ENCODE measurements at places on chromosomes 2 and 18.
A peak's percentile ranks its signal among the peaks of the same experiment; 100 is the strongest.

GRCh38 chr2:232437195-232437571 lies 18.8 kb upstream of the ALPI start:
- no peak for DNase-seq

DNA sequence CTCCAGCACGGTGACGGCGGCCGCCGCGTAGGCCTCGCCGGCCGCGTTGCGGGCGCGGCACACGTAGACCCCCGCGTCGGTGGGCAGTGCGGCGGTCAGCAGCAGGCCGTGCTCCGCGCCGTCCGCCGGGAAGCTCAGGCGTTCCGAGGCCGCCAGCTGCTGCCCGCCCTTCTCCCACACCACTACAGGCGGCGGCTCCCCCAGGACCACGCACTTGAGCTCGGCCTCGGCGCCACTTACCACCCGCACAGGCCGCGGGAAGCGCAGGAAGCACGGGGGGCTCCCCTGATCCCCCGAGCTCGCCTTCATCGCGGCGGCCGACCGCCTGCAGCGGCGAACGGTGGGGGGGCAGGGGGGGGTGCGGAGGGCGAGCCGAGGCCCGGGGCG lies 422 bp downstream of the OBSL1 start:
- no peak for DNase-seq

DNA sequence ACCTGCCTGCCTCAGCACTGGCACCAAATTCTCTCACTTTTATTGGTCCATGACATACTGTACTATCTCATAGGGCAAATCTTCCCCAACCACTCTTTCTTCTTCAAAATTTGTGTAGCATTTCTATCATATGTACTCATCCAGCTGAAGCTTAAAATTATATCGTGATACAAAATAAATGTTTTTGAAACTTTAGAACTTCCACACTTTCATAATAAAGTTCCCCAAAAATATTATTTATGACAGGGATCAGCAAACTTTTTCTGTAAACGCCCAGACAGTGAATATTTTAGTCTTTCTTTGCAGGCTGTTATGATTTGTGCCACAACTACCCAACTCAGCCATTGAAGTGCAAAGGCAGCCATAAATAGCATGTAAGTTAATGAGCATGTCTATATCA lies 76.2 kb upstream of the POU3F3 start:
- DNase-seq = no peak

- DNase-seq = no peak
These were observed 279.0 kb upstream of the STON1 start for GRCh38 chr2:48250943-48251342.

DNA sequence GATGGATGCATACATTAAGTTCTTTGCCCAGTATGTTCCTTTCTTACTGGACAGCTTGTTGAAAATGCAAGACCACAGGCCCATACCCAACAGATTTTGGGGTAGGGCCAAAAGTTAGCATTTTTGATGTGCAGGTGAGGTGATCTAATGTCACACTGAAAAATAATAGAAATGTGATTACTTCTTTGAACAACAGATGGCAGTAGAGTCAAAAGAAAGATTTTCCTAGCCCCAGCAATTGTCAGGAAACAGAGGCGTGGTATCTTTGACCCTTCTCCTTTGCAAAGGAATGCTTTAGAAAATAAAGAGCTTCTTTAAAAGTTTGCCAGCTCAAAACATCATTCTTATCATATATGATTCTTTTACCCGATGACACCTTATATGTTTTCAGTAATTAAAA lies 343.6 kb upstream of the SYT4 start:
- DNase-seq = no peak

GRCh38 chr2:8580316-8581233 lies 101.3 kb upstream of the ID2 start:
- DNase-seq = no peak

GRCh38 chr2:41736586-41736985 lies 311.2 kb upstream of the PKDCC start:
- no peak for DNase-seq

- no peak for DNase-seq
These were observed 783 bp downstream of the BUB1 start for GRCh38 chr2:110677080-110677479.

- DNase-seq = no peak
These were observed 128.1 kb downstream of the BIRC6 start for GRCh38 chr2:32484937-32485336.

- DNase-seq = no peak
These were observed 507 bp downstream of the RTKN start for GRCh38 chr2:74441170-74441689.

DNA sequence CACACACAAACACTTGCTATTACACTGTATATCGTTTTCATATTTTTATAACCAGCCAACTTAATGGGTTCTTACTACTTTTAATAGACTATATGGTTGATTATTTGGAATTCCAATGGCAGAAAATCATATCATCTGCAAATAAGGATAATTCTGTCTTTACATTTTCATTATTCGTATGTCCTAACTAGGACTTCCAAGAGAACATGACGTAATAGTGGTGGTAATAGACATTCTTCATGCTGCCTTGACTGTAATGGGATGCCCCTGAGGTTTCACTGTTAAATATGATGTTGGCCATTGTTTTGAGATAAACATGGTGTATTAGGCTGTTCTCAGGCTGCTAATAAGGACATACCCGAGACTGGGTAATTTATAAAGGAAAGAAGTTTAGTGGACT lies 45.2 kb downstream of the DYNAP start:
- DNase-seq = no peak

- peak; percentile 23 for DNase-seq
These were observed 107.6 kb upstream of the OTOS start for GRCh38 chr2:240247868-240248720.

DNA sequence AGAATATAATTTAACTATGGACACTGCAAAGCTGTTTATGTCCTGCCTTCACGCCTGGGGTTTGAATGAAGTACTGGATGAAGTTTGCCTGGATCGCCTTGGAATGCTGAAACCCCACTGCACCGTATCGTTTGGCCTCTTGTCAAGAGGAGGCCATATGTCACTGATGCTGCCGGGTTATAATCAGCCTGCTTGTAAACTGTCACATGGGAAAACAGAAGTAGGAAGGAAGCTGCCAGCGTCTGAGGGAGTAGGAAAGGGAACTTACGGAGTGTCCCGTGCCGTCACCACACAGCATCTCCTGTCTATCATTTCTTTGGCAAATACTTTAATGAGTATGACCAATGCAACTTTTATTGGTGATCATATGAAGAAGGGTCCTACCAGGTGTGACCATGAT lies 105.8 kb downstream of the WDR7 start:
- no peak for DNase-seq

DNA sequence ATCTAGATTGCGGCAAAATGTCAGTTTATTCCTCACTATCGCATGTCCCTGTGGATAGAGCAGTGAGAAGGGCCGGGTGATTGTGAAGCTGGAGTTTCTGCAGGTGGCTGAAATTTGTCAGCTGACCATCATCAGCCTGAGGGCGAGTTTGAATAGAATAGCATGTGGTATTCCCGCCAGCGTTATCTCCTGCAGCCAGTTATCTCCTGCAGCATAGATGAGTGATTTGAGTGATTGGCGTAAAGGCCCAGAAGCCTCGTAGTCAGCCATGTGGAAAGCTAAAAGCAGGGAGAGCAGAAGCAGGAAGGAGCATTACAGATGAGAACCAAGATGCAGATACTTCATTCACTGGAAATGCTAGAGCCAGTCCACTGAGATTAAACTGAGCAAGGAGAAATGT lies 65.5 kb downstream of the CABLES1 start:
- no peak for DNase-seq

DNA sequence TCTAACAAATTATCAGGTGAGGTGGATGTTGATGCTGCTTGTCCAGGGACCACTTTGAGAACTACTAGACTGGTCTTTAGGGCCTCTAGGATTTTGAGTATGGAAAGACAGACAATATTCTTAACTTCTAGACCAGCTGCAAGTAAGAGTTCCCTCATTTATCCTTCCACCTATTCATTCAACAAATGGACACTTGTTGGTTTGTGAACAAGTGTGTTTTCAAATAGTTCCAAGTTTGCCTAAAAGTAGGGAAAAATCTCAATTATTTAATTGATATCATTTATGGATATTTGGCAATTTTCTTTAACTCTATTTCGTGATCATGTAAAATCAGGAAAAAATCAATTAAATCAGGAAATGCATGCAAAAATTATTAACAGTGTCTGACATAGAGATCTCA lies 245.4 kb downstream of the NCKAP5 start:
- DNase-seq = no peak

GRCh38 chr2:112155331-112156151 lies 17.4 kb downstream of the FBLN7 start:
- DNase-seq = peak; percentile 67

GRCh38 chr2:182680837-182681236 lies 35.2 kb upstream of the DNAJC10 start:
- DNase-seq = no peak

DNA sequence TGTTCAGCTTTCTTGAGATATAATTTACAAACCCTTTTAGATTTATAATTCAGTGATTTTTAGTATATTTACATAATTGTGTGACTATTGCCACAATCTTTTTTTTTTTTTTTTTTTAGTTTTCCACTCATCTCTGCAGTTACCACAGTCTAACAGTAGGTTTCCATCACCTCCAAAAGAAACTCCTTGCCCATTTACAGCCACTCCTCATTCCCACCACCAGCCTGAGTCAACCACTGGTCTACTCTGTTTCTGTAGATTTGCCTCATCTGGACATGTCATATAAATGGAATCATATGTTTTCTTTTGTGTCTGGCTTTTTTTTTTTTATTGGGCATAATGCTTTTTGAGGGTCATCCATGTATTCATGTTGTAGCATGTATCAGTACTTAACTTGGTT lies 16.1 kb downstream of the MTX2 start:
- DNase-seq = no peak

DNA sequence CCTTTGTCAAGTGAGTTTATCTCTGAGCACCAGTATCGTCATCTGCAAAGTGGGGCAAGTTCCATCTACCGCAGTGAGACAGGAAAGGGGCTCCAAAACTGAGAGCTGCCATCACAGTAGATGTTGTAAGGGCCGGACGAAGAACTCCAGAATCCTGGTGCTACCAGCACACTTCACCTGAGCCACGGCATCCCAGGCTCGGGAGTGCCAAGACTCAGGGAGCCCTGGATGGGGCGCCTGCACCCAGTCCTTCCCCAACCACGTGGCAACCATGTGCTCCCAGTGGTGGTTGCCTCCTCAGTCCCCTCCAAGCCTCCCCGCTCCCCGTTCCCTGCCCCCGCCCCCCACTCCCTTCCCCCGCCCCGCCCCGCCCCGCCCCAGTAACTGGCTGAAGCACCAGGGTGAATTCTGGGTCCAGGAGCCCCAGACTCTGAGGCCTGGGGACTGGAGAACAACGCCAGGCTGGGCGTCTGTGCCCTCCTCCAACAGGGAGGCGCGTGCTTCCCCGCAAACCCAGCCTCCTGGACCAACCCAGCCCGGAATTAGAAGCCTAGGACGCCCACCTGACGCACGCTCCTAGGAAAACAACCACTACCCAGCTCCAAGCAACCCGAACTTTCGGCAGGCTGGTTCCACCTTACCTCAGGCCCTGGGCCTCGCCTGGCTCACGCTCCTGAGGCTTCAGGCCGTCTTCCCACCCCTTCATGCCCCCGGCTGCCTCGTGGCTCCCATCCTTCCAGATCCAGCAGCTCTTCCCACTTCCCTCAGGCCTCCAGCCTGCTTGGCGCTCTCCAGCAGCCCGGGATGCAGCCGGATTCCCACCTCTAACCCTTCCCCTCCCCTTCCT lies 67.6 kb downstream of the LAMA3 start:
- no peak for DNase-seq

DNA sequence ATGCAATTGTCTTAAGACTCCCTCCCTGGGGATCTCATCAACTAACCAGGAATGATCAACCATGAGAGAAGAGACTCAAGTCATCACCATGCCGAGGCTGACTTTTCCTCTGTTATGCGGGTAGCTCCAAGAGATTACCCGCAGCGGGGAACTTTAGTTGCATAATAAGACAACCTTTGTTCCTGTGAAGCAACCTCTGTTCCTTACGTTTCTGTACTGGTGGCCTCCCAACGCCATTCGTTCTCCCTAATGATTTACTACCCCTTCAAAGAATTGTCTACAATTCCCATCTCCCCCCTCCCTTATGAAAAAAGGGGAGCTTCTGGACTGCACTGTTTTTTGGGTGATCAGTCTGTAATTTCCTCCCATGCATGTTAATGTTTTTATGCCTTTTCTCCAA lies 66.1 kb upstream of the LRPPRC start:
- DNase-seq = no peak

GRCh38 chr18:37889963-37890362 lies 324.4 kb upstream of the CELF4 start:
- DNase-seq = no peak

- no peak for DNase-seq
These were observed at the start of gene PID1 for GRCh38 chr2:229270551-229271410. Gene PID1 (minus strand): TSS chr2:229271287. CDS start chr2:229271043, 244 bp downstream.

DNA sequence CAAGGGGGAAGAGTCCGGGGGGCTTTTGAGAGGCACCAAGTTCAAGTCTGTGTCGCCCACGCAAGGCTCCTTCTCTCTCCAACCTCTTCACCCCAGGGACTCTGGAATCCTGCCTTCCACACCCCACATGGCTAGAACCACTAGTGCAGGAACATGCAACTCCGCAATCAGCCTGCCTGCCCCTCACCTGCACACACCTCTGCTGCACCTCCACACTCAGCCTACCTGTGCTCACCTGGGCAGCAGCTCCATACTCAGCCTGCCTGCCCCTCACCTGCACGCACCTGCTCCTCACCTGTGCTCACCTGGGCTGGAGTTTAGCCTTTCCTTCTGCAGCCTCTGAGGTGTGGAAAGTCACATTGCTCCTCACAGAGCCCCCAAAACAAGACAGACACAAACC lies 277.4 kb downstream of the NDUFA10 start:
- no peak for DNase-seq

DNA sequence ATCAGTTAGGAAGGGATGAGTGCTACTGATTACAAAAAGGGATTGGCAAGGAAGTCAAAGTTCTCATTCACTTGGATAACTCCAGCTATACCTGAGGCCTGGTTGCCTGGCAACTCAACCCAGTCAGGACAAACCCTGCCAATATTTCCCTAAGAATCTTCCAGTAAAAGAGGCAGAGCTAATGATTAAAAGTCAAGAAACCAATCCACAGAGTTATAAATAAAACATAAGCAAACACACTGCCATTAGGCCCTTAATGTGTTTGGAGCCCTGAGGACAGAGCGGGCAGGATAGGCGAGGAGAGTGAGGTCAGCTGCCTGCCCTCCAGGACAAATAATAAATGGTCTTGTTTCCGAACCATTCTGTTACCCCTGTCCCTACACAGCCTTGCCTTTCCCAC lies 215.6 kb upstream of the NABP1 start:
- no peak for DNase-seq

GRCh38 chr2:26786207-26787028 lies 562 bp downstream of the CENPA start:
- DNase-seq = peak; percentile 73

DNA sequence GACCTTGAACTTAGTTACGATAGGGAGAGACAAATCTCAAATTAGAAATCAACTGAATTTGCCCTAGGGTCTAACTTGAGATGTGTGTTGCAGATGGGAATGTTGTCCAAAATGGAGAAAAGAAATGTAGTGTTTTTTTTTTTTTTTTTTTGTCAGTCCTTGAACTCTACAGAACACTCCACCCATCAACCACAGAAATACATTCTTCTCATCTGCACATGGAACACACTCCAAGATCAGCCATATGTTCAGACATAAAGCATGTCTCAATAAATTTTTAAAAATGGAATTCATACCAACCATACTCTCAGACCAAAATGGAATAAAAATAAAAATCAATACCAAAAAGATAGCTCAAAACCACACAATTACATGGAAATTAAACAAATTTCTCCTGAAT lies 526.5 kb downstream of the FBXO15 start:
- no peak for DNase-seq
